ENCODE measurements at places on chromosomes 4 and X.

DNA sequence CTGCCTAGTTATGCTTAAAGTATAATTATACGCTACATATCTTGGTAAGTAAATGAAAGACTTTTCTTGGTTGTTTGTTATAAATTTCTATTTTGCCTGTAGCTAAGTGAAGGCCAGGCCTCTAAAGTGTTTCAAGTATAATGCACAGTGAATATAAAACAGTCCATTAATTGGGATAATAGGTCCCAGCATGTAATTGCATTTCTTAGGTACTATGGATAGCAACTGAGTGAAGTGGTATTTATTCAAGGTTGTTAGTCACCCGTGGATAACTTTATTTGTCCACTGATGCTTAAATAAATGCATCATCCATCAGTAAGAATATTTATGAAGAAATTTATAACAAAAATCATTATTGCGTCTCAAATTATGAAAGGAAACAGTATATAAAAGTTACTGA lies 59.1 kb downstream of the TEX13C start:
- DNase-seq: no peak

GRCh38 chr4:3343358-3343757 lies 50.5 kb downstream of the RGS12 start:
- no peak for DNase-seq

DNA sequence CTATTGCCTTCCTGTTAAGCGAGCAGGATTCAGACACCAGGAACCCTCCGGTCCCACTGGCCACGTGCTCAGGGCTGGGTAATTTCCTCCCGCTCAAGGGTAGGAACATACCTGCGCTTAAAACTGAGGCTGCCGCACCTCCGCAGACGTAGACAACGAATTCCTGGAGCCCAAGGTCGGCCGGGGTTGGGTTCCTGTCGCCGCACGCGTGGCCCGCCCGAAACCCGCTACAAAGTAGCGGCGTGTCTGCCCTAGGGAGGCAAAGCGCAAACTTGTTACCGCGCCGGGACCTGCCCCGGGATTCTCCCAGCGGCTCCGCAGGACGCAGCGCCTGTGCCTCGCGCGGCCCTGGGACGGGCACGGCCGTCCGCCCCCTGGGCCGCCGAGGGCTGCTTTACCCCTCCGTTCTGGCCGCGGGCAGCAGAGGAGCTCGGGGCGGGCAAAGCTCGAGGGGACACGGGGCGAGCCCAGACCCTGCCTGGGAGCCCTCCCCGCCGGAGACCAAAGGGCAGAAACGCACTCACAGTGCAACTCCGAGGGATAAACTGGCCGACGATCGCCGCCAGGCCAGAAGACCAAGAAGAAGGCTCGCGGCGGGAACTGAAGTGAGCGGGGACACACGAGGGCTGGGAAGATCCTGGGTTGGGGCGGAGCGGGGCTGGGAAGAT lies at the start of gene ERVMER34-1:
Gene ERVMER34-1, minus strand, starts transcription at position 607 of the 668 bp plus-strand sequence. CDS start 5,905 bp downstream, outside the sequence.
- no peak for DNase-seq

DNA sequence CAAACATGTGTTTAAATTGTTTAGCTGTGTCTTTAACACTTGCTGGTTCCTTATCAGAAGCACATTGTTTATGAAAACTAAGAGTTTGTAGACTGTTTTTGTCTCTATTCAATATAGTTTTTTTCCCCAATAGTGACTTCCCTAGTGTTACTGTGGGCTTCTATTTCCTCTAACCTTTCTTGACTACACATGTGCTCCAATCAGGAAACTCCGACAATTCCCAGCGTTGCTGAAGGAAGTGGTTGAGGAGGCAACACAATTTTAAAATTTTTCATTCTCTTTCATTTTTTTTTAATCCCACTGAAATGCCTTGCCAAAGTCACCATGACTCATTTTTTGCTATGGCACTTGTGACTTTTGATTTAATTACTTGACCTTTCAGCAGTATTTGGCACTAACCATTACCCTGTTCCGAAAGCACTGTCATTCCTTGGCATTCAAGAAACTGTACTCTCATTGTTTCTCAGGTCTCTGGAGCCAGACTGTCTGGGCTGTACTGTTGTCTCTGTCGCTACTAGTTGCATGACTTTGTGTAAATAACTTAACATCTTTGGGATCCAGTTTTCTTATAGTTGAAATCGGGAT lies 67.6 kb upstream of the FREM3 start:
- no peak for DNase-seq

DNA sequence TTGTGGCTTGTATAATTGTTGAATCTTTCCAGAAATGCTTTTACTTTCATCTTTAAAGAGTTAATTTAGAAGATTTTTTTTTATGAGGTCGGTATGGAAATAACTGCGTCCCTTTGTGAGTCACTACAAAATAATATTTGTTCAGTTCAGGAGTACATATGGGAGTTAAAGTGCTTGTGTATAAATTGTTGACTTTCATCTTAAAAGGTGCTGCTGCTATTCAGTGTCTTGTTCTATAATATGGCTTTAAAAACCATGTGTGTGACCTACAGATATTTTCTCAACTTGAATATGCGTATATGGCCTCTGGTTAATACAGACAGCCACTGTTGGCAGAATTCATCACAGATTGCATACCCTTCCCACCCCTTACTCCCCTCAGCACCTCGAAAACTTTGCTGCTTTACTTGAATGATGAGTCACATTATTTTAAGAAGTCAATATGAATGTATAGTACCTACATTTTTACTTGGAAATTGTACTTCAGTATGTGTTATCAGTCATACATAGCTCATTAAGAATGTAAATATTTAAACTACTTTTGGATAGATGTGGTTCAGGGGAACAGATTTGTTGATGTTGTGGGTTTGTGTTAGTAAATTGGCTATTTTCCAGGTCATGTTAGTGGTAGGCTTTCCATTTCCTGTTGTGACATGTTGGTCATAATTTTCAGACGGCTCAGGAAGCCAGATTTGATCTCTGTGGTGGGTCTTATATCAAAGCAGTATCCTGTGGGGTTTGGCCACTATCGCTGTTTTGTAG lies 1.5 kb downstream of the CLCN3 start:
- DNase-seq: no peak

GRCh38 chr4:187480146-187481145 lies 515.1 kb upstream of the ZFP42 start:
- DNase-seq: no peak

- DNase-seq: no peak
Measured at GRCh38 chr4:4754641-4755040, 104.8 kb upstream of the MSX1 start.

- peak; percentile 53 for DNase-seq
Measured at GRCh38 chr4:6688879-6689505, 4.7 kb upstream of the S100P start.

DNA sequence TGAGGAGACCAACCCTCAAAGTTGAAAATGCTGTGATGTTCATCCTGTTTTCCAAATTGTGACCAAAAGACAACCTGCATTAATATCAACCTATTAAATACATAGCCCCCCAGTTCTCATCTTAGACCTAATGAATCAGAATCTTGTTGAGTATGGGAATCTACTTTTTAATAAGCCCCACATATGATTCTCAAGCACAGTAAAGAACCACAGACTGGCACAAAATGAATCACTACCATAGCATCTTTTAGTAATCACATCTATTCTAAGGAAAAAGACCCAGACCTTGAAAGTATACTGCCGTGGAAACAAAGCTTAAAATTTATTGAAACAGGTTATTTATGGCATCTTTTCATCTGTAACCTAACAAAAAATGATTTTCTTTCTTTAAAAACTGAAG lies 152.9 kb downstream of the STPG2 start:
- DNase-seq: no peak

DNA sequence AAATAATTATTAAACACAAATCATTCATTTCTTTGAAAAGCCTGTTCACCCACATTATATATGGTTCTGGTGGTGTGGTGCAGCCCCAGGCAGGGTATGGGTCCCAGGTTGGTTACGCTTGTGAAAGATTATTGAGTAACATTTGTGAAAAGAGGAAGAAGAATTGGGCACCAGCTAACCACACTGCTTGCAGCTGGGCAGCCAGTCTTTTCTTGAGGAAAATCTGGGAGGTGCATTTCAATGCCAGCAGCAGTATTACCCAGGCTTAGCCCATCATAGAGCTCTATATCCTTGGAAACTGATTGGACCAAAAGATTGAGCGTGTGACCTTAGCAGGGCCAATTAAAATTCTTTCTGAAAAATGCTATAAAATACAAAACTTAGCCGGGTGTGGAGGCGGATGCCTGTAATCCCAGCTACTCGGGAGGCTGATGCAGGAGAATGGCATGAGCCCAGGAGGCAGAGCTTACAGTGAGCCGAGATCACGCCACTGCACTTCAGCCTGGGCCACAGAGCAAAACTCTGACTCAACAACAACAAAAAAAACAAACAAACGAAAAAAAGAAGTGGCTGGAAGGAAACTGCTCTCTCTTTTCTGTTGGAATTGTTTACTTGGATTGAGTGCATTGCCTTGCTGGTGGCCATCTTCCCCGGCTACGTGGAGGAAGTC lies 9.7 kb upstream of the PLAC8 start:
- no peak for DNase-seq

GRCh38 chr4:1478766-1479355 lies 72.6 kb upstream of the NKX1-1 start:
- DNase-seq: no peak

GRCh38 chr4:137804906-137805495 lies 272.7 kb upstream of the PCDH18 start:
- DNase-seq: no peak

GRCh38 chr4:95835672-95836071 lies 4.2 kb upstream of the PDHA2 start:
- no peak for DNase-seq

GRCh38 chrX:16491461-16491860 lies 158.5 kb upstream of the S100G start:
- no peak for DNase-seq

- DNase-seq: no peak
Measured at GRCh38 chrX:71454222-71454621, 78.7 kb upstream of the OGT start.

DNA sequence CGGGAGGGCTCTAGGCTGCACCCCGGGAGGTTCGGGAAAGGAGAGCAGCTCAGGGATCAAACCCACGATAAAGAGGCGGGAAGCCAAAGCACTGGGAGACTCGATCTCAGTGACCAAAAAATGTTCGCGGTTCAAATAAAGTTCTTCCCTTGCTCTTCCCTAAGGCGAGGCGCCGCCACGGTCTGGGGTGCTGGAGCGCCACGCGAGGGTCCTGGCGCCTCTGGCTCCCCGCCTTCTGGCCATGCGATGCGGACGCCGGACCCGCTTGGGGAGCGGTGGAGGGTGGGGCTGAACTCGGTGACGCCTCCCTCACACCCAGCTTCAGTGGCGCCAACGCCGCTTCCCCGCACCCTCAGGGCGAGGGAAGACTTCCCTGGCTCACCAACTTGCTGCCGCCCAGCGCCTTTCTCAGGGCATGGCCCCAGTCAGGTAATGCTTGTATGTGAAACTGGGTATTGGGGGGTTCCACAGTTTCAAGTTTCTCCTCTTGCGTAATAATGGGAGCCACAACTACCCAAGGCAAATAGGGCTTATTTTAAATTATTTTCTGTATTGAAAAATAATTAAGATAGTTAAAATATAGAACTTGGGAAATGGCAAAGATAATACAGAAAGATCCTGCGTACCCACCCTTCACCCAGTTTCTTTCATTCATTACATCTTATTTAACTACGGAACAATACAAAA lies at the start of gene QRFPR:
Gene QRFPR, minus strand, starts transcription at position 243 of the 687 bp plus-strand sequence. CDS start 371 bp downstream, outside the sequence.
- DNase-seq: no peak

DNA sequence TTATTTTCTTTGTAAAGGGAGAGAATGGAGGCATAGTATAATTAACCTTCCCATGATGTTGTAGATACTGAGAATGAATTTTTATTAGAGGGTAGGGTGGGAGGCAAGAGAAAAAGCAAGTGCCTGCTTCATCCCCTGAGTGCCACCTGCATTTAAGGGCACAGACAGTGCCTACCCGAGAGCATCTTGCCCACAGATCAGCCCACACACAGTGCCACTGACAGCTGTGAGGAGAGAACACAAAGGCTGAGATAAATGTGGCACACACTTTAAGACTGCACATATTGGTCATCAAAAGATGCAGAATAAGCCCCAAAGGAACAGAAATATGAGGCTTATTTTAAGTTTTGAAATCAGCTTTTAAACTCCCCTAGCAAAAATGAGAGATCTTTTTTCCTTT lies 250.8 kb downstream of the SLC39A8 start:
- no peak for DNase-seq

- peak; percentile 18 for DNase-seq
Measured at GRCh38 chrX:16869393-16870094, 618 bp downstream of the RBBP7 start.

GRCh38 chrX:72018277-72019112 lies 107.8 kb downstream of the NHSL2 start:
- peak; percentile 50 for DNase-seq

DNA sequence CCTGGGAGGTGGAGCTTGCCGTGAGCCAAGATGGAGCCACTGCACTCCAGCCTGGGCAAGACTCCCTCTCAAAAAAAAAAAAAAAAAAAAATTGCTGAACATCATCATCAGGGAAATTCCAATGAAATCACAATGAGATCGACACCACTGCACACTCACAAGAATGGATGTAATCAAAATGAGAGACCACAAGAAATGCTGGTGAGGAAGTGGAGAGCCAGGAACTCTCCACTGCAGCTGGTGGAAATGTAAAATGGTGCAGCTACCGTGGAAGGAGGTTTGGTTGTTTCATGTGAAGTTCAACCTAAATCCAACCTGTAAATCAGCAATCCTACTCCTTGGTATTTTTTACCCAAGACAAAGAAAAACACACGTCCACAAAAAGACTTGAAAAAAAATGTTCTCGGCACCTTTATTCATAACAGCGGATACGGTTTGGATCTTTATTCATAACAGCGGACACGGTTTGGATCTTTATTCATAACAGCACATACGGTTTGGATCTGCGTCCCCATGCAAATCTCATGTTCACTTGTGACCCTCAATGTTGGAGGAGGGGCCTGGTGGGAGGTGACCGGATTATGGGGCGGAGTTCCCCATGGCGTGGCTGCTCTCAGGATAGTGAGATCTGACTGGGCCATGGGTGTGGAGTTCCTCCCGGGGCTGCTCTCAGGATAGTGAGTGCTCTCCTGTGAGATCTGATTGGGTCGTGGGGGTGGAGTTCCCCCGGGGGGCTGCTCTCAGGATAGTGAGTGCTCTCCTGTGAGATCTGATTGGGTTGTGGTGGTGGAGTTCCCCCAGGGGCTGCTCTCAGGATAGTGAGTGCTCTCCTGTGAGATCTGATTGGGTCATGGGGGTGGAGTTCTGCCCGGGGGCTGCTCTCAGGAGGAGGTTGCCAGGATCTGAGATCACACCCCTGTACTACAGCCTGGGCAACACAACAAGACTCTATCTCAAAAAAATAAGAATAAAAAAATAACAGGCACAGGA lies 7.7 kb downstream of the GAK start:
- DNase-seq: no peak

All from stimulated activated CD8-positive, alpha-beta memory T cell treated with anti-CD3 and anti-CD28 coated beads, Interleukin-7, amount 100 ng/mL, for 1 hour (primary cell).